ENCODE measurements at places on chromosomes 7 and 10.

DNA sequence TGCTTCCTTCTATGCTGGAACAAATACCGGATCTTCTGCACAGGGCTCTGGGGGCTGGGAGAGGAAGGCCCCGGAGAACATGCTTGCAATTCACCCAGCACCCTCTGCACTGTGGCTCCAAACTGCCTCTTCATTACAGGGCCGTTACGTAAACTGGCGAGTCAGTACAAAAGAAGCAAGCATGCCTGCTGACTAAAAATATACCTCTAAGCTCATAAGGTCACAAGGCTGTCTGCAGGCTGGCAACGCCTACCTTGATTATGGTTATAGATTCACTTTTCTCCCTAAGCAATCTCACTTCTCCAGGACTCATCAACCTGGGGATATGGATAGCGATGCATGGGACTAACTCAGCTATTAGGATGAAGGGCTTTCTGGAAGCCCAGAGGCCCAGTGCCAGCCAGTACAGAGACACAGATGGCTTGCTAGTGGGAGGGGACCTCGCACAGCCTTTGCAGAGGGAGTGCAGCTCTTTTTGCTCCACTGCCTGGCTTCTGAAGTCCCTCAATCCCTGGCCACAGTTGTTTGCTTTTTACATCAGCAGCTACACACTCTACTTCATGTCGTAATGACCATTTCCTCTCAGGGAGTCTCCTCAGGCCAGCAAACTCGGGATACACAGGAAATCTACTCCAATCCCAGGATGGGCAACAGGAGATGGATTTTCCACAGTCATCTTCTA, 96.1 kb downstream of the SH3PXD2A start:
- no peak for DNase-seq

GRCh38 chr10:21724020-21724589, 190.1 kb downstream of the MLLT10 start:
- DNase-seq: no peak

DNA sequence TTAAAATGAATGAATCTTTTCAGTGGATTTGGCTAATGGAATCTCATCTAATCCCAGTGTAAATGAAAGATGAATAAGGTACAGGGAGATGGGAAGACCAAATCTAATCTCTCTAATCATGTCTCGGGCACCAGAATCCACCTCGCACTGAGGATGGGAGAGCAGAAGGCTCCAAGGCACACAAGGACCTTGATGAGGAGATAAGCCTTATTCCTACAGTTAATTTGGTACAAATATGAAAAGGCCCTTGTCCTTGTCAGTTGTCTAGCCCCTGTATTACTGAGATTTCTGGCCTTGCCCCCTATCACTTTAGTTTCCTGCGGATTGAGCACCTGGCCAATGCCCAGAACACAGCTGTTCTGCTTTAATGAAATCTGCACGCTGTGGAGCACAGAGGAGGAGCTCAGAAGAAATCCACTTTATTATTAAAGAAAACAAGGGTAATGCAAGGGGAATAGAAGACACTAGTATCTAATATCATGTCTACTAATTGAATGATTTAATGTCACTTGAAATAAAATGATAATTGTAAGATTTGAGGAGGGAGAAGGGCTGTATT, 321.4 kb upstream of the HGF start:
- DNase-seq: no peak

DNA sequence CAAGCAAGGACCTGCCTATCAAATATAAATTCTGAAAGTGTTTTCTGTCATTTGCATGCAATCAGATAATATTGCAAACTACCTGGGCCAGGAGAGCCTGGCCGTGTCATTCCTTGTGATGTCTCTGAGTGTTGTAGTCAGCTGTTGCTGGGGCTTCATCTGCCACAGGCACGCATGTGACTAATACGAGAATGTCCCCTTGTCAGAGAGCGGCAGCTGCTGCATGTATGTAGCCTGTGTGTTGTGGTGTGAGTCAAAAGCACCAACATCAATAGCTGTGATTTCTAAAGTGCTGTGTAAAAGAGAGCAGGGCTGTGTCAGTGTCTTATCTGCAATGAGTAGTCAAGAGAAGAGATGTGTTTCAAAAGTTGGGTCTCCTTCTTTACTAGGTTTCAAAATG, 155.4 kb downstream of the POU6F2 start:
- no peak for DNase-seq

- DNase-seq: no peak
These were observed 6.7 kb downstream of the OR13A1 start for GRCh38 chr10:45308707-45309106.

- no peak for DNase-seq
These were observed 34.1 kb downstream of the CHST3 start for GRCh38 chr10:71998119-71998839.

GRCh38 chr10:106740-107139, 28.5 kb upstream of the ZMYND11 start:
- no peak for DNase-seq

- no peak for DNase-seq
These were observed 396.2 kb downstream of the LRMDA start for GRCh38 chr10:75827587-75828021.

DNA sequence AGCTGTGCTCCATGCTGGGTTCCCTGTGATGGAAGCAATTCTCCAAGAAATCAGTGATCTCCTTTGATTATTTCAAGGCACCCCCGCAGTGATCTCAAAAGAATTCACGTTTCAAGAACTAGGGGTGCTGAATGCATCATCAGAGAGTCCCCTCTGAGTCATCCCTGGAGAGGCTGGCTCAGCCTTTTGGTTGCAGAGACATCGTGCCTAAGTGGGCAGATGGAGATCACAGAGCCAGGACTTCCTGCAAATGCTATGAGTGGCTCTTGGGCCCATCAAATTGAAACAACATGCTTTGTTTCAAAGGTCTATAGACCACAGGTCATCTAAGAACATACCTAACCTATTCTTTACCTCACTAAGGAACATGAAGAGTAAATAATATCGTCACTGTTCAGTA, 41.5 kb upstream of the PLEKHA1 start:
- DNase-seq: peak; percentile 12

DNA sequence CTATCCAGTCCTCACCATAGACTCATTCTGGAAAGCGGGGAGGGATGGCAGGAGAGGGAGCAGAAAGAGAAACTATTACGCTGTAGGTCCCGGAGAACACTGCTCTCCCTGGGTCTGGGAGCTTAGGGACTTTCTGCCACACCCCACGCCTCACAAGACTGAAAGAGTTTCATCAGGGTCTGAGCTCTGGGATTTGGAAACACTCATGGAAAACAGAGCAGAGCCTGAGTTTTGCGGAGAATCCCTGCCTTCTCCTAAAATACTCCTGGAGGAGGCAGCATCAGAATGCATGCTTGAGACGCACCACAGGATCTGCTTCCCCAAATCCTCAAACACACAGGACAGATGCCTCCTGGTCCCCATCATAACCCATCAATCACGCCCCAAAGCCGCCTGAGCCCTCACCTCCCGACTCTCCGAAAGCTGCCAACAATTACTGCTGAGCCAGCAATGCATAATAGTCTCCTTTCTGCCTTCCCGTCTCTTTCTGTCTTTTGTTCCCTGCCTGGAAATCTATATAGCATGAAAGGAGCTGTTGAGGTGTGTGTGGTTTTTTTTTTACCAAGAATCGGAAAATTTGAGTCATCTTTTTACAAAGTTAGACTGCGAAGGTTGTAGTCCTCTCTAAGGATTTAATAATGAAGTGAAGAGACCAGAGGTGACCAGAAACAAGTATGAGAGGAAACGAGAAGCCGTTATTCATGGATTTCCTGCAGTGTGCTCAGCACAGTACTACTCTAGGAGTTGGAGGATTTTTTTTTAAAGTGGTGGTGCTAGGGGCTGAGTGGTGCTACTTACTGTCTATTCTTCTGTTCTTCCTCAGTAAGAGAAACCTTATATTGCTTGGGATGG, 37.7 kb downstream of the ASB13 start:
- no peak for DNase-seq

- DNase-seq: peak; percentile 20
These were observed 118.2 kb downstream of the VIPR2 start for GRCh38 chr7:159026271-159027055.

DNA sequence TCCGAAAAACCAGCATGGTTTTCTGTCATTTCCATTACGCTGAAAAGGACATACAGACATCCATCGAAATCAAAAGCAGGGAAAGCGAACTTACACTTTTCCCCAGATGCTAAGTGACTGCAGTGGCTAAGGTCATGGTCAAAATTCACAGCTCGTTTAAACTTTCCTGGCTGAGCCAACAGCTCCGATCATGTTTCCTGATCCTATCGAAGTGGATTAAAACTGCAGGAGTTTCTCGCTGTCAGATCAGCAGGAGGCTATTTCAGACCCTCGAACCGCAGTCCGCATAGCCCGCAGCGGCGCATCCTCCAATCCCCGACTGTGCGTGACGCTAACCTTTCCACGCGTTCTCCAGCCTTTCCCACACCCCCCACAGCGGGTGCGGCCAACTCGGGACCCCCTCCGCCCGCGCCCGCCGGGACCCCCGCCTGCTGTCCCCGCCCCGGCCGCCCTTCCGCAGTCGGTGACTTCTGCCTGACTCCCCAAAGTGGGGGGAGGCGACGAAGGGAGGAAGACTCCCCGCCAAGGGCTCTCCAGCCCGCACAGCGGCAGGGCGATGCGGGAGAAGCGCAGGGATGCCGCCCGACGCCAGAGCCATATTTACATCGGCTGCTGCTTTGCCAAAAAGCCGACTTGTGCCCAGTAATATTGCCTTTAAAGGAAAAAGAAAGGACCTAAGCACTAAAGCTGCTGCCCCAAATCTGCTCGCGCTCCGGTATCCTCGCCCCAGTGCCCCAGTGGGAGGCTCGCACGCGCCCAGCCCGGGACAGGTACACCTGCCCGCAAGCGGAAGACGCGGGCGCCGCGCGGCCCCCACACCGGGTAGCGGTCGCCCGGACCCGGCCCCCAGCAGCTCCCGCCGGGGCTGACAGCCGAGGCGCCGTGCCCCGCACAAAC, 1.2 kb downstream of the PIP4K2A start:
- peak; percentile 14 for DNase-seq

DNA sequence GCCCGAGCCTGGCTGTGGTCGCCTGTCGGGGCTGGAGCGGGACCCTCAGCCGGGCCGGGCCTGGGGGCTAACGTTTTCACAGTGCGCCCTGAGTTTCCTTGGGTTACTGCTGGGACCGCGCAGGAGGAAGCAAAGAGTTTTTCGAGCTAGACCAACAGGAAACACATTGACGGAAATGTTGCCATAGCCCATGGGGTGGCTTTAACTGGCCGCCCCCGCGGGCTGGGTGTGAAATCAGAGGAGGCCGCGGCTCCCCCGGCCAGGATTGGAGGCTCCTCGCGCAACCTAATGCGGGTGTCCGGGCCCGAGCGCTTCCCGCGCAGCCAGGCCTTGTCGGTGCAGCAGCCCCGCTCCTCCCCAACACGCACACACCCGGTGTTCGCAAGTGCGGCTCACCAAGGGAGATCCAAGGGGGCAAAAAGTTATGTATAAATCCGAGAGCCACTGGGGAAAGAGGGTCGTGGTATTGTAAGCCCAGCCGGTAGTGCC, 1.9 kb downstream of the HHEX start:
- no peak for DNase-seq

DNA sequence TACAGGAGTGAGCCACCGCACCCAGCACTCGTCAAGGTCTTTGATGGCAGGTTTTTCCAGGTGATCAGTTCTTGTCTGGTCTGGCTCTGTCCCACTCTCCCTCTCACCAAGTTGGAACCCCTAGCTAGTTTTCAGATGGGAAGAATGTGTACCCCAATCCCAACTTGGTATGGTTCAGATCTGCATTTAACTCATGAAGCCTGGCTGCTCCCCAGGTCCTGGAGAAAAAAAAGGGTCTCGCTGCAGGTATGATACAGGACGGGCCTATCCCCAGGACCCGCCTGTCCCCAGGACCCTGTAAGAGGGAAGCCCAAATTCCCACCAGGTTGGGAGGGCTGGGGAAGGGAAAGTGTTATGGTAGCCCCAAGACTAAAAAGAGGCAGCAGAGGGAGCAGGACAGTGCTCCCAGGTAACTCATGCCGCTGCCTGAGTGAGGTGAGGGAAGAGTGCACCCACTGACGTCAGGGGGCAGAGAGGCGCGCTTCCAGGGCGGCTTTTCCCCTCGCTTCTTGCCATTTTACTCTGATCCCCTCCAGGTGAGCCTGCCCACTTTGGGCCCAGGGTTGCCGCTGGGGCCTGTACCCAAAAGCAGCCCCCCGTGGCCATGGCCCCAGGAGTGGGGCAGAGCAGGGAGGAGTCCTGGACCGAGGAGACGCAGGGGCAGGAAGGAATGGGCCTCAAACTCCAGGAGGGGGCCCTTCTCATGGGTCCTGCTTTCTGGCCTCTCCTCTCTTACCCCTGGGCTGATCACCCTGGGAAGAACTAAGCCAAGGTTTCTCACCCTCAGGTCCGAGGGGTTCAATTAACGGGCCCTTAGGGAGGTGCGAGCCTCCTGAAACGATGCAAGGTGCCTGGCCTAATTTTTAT, 36.4 kb upstream of the SRRM3 start:
- DNase-seq: no peak

DNA sequence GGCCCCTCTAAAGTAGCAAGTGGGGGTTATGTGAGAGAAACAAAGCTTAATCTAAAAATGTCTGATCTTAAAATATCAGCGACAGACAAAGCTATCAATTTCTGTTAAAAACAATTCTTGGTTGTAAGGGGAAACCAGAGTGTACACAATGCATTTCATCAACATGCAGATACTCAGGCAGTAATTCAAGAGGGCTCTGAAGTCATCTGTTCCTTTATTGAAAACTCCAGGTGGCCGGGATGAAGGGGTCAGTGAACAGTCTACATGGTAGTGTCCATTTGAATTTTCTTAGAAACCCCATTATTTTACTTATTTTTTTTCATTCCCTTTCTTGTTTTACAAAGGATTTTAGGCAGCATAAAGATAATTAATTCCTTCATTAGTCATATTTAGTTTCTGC, 36.7 kb upstream of the BTBD16 start:
- no peak for DNase-seq

DNA sequence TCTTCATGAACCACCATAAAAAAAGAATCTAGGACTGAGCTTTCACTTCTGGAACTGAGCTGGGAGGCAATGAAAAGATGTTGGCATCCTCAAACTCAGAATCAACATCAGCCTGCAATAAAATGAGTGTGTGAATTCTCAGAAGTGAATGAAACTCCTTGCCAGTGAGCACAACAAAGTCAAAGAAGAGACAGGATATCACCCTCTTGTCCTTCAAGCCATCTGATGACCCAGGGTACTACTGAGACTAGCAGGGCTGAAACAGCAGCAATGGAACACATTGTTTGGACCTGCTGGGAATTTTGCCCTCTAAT, 13.0 kb downstream of the SLC25A13 start:
- no peak for DNase-seq

GRCh38 chr10:127534496-127534895, 14.6 kb upstream of the NPS start:
- DNase-seq: no peak

GRCh38 chr7:460374-461116, 59.1 kb downstream of the PDGFA start:
- no peak for DNase-seq

DNA sequence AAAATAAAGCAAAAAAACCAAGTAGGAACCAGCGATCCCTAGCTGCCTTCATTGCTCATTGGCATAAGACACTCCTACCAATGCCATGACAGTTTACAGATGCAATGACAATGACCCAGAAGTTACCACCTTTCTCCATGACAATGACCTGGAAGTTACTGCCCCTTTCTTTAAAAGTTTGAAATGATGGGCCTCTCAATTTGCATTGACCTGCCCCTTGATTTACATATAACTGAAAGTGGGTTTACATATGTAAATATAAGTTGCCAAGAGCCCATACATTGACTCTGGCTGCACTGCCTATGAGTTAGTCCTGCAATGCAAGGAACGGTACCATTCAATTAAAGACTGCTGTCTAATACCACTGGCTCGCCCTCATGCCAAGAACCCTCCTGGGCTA, 240.7 kb upstream of the LRRN3 start:
- no peak for DNase-seq
